Central memory CD8-positive, alpha-beta T cell (primary cell): ENCODE measurements at places on chromosomes 13 and 19.
A peak's percentile ranks its signal among the peaks of the same experiment; 100 is the strongest.

GRCh38 chr19:15280048-15280725 lies 47.9 kb upstream of the EPHX3 start:
- no peak for DNase-seq

DNA sequence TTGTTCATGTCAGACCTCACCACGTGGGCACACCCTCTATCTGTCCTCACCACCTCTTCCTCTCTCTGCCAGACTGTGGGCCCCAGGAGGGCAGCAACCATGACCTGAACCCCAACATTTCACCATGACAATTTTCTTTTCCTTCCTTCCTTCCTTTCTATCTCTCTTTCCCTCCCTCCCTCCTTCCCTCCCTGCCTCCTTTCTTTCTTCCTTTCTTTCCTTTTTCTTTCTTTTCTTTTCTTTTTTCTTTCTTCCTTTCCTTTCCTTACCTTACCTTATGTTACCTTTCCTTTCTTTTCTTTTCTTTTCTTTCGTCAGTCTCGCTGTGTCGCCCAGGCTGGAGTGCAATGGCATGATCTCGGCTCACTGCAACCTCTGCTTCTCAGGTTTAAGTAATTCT lies 8.7 kb upstream of the FCER2 start:
- no peak for DNase-seq

DNA sequence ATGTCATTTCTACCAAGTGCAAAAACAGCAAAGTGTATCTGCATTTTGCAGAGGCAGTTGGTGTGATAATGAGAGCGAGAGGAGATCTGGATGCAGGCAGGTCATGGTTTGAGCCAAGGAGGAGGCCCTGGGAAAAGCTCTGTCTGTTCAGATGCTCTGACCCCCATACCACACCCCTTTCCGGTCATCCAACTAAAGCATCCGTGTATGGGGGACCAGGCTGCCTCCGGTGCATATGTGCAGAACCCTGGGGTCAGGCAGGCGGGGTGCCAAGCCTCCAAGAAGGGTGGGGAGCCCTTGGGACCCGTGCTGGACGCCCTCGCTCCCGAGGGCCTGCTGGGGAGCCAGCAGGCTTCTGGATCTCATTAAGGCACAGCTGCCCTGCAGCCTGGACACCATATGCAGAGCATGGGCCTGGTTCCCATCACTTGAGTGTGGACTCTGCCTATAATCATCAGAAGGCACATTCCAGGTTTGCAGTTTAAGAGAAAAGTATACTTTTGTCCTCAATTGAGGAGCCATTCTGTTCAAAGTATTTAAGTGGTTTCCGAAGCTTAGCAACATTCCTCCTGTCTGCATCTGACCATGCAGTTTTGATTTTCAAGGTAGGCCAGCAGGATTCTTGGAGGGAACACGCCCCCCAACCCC lies 56.1 kb downstream of the ALOX5AP start:
- no peak for DNase-seq

GRCh38 chr19:17530586-17530985 lies 19.1 kb downstream of the PGLS start:
- DNase-seq, result no peak

DNA sequence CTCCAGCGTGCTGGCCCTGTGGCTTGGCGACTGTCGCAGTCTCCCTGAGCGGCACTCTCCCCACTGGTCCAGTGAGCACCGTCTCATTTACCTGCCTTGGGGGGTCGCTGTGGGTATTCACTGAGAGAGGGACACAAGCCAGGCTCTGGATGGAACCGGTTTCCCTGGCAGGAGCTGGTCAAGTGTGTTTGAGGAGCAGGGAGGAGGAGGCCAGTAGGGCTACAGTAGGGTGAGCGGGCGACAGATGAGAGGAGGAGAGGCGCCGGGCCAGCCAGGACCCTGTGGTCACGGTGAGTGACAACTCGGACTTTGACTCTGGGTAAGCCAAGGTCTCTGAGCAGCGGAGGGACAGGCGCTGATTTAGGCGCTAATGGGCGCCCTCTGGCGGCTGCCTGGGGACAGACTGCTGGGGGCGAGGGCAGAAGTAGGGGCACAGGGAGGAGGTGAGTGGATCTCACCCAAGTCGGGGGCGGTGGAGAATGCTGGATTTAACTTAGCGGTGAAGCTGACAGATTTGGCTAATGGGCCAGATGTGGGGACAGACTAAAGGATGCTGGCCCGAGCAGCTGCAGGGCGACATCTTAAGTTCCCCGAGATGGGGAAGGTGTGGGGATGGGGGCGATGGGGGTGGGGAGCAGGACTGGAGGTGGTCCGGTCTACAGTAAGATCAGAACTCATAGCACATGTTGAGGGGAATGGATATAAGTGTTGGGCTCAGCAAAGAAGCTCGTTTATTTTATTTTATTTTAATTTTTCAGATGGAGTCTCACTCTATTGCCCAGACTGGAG lies 4.7 kb upstream of the PRMT1 start:
- peak; percentile 67 for DNase-seq

- no peak for DNase-seq
Observed at GRCh38 chr13:95444006-95444730, 108.4 kb upstream of the CLDN10 start.

DNA sequence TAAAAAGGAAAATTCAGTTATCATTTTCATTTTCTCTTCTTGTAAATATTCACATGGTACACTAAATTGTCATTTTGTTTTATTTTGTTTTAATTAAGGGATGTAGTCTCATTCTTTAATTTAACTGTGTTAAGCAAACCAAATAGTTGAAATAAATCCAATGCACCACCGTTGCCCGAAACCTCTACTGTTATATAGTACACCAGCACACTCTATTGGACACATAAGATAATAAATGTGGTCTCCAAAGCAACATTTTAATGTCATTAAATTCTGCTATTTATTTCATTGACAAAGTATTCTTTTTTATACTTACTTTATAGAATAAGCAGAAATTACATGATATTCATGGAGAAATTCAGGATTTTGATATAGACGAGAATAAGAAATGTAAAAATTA lies 156.4 kb upstream of the FREM2 start:
- DNase-seq, result no peak

DNA sequence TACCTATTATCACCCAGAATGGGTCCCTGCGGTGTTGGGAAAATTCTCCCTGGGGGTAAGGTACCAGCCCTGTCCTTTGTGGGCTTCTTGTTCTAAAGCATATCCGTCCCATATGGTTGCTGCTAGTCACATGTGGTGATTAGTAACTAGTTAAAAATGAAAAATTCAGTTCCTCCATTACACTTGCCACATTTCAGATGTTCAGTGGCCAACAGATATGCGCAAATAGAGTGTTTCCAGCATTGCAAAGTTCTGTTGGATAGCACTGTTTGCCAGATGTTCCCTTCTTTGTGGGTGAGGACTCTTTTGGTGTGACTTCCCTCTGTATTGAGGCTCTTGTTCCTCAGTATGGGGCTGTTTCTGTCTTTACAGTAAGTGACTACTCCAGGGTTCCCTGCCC lies 3.8 kb downstream of the CNOT3 start:
- DNase-seq, result no peak

- DNase-seq, result no peak
Observed at GRCh38 chr13:36344173-36344572, 2.0 kb downstream of the SPART start.

DNA sequence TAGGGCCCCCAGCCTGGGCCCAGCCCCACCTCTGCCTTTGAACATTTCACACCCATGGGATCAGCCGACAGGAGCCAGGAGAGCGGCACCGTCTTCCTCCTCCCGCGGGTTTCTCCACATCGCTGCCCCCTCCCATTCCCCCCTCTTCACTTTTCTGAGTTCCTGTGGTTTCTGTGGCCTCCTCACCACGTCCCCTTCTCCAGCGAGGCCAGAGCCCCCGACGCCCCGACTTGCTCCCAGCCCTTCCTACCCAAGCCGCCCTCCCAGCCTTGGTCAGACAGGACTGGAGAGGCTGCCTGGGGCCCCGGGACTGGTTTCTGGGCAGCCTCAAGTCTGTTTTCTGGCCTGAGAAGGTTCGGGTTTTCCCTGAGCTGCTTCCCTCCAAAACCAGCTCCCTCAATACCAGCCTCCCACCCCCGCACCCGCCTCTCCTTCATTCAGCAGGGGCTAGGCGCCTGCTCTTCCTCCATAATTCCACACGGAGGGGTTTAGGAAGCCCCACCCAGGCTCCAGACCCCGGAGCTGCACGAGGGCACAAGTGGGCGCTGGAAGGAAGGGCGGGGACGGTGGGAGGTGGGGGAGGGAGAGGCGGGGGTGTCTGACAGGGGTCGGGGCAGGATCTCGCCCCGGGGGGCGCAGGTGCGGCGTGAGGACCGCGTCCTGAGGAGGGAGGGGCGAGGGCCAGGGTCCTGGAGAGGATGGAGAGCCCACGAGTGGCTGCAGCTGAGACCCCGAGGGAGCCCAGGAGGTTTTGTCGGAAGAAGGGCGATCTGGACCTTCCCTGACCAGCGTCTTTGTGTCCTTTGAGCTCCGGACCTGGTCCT lies 4.0 kb upstream of the SIGLEC10 start:
- no peak for DNase-seq
